GM23248 (cell line): ENCODE measurements at places on chromosomes 3 and 15.
A peak's percentile ranks its signal among the peaks of the same experiment; 100 is the strongest.

DNA sequence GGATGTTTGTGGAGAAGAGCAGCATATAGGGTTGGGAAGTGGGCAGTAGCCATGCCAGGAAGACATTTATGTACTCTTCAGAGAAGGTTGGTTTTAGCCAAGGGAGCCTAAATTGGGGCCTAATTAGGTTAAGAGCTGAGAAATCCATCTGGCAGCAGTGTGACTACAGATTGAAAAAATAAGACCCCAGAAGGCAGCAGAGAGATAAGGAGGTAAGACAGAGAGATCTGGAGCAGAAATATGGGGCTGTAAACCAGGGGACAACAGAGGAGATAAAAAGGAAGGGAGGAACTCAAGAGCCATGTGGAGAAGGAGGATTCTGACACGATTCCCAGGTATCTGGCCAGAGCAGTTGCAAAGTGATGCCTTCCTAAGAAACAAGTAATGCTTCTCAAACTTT, 23.3 kb downstream of the LYSMD2 start:
- no peak for DNase-seq

DNA sequence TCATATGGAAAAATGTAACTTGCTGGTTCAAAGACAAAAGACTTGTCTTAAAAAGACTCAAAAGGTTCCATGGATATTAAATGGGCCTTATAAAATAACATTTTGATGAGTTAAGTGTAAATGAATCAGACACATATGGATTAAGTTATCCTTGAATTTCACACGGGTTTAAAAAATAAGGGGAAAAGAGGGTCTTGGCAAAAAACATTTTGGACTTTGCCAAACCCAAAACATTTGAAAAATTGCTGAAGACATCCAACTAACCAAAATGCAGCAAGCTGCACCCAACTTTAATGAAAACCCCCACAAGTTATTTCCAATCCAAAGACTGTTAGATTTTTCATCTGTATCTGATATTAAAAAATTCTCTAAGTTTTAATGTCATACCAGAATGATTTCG, 200.7 kb downstream of the MEIS2 start:
- DNase-seq, result no peak

- DNase-seq, result no peak
Measured at GRCh38 chr3:126657901-126658300, 3.0 kb upstream of the TXNRD3 start.

DNA sequence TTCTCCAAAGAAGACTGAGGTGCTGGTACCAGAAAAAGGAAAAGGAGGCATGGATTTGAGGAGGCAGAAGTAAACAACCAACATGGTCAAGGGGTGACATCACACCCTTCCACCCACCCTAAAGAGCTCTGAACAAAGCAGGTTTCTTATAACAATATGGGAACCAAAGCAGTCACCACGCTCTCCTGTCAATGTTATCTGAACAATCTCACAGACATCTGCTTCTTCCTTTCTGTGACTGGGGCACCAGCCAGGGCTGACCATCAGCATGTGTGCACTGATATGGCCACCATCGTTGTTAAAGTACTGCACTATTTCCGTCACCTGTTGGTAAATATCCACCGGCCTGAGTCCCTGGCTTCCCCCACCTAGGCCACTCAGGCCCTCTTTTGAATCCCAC, 252.9 kb downstream of the SHQ1 start:
- no peak for DNase-seq

- no peak for DNase-seq
Measured at GRCh38 chr3:186185194-186185787, 76.4 kb upstream of the ETV5 start.

- DNase-seq, result peak; percentile 57
Measured at GRCh38 chr3:127820221-127820825, 2.0 kb downstream of the MGLL start.

DNA sequence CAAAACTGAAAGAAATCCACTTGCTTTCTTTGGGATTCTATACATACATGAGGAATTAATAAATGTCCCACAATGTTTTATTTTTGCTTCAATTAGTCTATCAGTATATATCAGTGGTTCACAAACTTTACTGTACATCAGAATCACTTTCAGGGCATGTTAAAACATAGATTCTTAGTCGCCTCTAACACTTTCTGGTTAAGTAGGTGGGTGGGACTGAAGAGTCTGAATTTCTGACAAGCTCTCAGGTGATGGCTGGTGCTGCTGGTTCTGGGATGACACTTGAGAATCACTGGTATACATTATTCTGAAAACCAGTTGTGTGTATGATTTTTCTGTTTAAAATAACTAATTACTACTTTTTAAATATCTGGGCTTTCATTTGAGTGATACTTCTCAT, 393.3 kb downstream of the TBC1D5 start:
- no peak for DNase-seq

- DNase-seq, result no peak
Measured at GRCh38 chr3:54932606-54933005, 4.7 kb upstream of the LRTM1 start.

GRCh38 chr15:90340345-90340744, 11.7 kb upstream of the ZNF774 start:
- no peak for DNase-seq

DNA sequence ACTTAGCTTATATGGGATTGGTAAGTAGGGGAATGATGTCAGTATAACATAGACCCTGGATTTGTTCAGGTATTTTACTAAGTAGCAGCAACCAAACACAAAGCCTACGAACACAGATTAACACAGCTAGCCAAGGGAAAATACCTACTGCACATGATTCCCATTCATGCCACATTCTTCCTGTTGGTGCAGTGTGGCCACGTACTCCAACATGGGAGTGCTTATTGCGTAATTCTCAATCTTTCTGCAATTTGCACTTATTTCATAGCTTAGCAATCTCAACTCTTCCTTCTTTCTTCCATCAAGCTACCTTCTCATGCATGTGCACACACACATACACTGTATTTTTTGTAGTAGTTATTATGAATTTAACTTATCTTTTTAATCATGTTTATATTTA, 186.8 kb downstream of the IL5RA start:
- no peak for DNase-seq

DNA sequence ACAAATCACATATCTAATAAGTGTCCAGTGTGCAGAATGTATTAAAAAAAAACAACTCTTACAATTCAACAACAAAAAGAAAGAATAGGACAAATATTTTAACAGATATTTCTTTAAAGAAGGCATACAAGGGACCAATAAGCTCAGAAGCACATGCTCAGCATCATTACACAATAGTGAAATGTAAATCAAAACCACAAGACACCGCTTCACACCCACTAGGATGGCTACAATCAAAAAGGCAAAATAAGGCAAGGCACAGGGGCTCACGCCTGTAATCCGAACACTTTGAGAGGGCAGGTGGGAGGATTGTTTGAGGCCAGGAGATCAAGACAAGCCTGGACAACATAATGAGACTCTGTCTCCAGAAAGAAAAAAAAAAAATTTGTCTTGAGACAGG, 255.6 kb downstream of the MAGI1 start:
- peak; percentile 9 for DNase-seq

GRCh38 chr15:31230630-31231485, 95.8 kb upstream of the KLF13 start:
- no peak for DNase-seq

DNA sequence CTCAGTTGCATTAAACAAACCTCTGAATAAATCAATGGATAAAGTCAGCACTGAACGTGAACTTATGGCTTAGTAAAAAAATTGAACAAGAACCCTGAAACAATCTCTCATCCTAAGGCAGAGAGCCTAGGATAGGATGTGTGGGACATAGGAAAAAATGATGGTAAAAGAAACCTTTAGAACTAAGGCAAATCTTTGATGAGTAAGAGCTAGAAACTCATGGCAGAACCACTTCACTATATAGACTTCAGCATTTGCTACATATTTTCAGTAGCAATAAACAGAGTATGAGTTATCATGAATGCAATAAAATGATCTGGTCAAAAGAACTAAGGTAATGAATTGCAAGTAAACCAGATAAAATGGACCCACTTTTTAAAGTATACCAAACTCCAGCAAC, 725.8 kb upstream of the DPPA4 start:
- no peak for DNase-seq

DNA sequence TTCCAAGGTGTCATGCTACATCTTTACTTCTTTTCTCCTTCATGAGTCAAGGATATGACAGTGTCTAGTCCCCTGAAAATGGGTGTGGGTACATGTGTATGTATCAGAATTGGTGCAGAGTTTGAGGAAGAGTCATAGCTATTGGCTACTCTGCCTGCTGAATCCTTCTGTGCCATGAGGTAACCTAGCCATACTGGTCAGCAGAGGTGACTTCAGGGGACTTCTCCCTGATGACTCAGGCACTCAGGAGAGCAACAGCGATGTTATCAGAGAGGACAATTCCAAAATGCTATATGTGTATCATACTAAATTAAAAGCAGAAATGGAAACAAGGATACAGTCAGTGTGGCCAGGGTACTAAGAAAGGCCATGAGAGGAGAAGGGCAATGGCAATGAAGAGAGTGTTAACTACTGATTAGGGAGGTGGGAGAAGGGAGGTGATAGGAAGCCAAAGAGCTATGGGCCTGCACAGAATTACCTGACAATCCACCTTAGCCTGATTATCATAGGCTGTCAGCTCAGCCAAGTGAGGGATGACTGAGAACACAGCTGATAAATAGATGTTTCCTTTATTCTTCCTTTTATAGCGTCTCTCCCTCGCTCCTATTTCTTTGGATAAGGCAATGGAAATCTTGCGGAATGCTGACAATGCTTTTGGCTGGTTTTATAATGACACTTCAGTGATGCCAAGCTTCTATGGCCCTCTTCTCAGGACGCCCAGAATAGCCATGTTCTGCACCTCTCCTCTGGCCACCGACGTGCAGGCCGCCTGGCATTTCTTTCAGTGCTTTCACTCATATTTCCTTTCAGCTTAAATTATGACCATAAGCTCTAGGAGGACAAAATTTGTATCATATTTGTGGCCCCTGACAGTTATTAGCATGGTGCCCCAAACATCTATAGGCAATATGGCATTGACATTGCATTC, 90.6 kb downstream of the FGF12 start:
- no peak for DNase-seq

- no peak for DNase-seq
Measured at GRCh38 chr3:45976191-45977091, 19.2 kb downstream of the FYCO1 start.

GRCh38 chr3:39011191-39011736, 40.5 kb downstream of the SCN11A start:
- no peak for DNase-seq

DNA sequence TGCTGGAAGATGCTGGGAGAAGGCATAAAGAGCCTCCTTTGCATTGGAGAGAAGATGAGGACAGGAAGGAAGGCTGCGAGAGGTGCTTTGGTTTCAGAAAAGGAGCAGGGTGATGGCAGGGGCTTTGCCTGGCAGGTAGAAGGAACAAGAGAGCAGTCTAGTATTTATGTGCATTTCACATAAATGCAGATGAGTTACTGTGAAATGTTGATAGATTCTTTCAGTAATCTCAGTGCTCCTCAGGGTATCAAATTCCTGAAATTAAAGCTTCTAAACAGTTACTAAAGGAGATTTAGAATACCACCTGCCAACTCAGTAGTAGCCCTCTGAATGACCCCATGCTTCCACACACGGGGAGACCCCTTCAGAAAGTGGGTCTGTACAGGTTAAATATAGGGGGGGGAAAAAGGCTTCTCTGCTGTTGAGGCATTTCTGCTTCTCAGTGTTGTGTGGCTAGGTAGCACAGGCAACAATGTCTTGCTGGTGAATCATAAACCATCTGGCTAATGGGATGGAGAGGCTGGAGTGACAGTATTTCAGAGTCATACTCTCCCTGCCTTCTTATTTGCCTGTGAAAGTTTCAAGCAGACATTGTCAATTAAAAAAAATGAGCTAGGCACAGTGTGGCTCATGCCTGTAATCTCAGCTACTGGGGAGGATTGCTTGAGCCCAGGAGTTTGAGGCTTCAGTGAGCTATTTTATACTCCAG, 14.3 kb upstream of the FBXL22 start:
- peak; percentile 92 for DNase-seq

- peak; percentile 92 for DNase-seq
Measured at GRCh38 chr3:127735767-127736693, 63.3 kb downstream of the ABTB1 start.

- peak; percentile 48 for DNase-seq
Measured at GRCh38 chr15:80846031-80846815, 67.1 kb downstream of the CEMIP start.

GRCh38 chr3:107833722-107834416, 257.0 kb downstream of the CD47 start:
- no peak for DNase-seq

GRCh38 chr3:9957214-9957613, 5.0 kb upstream of the PRRT3 start:
- peak; percentile 35 for DNase-seq

GRCh38 chr3:195032106-195032759, 238.7 kb downstream of the XXYLT1 start:
- DNase-seq, result no peak

DNA sequence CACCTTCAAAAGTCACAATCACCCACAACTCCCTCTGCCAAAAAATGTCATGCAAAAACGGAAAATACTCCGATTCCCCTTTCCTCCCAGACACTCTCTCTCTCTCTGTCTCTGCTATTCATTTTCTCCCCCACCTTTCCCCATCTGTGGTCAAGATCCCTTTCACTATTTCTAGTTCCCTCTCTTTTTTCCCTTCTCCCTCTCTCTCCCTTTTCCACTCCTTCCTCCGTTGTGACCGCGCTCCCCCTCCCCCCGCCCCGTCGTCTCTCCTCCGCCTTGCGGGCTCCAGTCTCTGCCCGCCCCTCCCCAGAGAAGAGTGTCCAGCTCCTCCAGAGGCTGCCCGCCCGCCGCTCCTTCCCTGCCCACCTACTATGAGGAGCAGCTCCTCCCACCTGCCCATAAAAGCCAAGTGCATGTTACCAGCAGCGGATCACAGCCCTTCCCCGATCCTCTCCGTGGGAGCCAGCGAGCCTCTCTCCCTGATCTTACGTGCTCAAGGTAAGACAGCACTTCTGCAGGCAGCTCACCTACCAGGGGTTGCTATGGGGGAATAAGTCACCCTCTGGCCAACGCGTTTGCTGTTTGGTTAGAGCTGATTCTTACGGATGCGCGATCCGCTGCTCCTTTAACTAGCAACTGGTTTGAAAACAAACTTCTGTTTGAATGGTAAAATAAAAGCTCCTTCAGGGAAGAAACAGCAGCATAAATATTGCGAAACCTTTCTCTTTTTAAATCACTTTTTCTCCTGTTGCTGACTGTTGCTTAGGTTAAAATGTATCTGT, at the start of gene COL8A1:
Gene COL8A1, plus strand, starts transcription at position 428 of the 782 bp plus-strand sequence. CDS start 152,089 bp downstream, outside the sequence.
- peak; percentile 66 for DNase-seq

DNA sequence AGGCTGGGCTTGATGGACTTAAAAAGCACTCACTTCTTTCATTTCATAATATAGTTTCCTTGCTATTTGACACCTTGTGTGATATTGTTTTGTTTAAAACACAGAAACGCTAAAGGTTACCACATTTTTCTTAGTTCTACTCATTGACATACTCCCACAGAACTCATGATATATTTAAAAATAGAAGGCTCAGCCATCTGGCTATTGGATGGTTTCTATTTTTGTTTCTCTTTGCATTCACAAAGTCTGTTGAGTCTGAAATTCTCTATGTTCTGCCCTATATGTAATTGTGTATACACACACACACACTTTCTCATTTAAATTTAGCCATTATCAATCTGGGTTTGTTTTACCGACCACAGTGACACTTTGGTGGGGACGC, 128.2 kb downstream of the SOX2 start:
- DNase-seq, result no peak
